Eye (tissue), 1 donor: ENCODE measurements at places on chromosomes 16 and 17.

DNA sequence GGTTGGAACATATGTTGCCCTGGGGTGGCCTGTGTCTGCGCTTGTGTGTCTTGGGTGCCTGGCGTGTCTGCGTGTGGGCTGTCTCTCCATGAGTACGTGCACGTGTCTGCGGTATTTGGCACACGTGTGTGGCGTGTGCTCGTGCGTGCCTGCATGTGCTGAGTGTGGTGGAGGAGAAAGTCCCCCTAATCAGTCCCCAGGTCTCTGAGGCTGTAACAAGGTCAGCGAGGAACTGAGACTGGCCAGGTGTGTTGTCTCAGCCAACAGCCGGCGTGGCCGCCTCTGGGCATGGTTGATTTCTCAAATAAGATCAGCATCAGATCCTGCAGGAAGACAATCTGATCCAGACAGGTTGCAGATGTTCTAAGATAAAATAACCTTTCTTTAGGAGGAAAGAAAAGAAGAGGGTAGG lies 3.5 kb upstream of the CPNE7 start:
- no peak for DNase-seq

- DNase-seq: peak; percentile 78
Observed at GRCh38 chr17:18258356-18259038, at the start of gene FLII. Gene FLII, minus strand, starts transcription at chr17:18258738. Its CDS starts 48 bp downstream, at chr17:18258690.

DNA sequence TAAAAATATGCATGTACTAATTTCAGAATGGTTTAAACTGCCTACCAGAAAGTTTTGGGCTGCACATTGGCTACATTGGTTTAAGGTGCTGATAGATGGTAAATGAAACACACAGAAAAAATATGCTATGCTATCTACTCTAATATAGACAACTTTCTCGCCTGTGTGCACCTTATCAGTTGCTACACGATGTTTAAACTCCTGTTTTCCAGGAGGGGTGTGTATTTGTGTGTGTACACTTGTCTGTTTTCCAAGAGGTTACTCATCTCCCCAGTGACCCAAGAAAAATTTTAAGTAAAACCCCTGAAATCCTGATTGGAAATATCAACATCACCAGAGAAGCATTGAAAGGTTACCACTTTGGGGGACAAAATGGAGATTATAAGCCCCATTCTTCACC lies 21.6 kb upstream of the PSMC5 start:
- no peak for DNase-seq

DNA sequence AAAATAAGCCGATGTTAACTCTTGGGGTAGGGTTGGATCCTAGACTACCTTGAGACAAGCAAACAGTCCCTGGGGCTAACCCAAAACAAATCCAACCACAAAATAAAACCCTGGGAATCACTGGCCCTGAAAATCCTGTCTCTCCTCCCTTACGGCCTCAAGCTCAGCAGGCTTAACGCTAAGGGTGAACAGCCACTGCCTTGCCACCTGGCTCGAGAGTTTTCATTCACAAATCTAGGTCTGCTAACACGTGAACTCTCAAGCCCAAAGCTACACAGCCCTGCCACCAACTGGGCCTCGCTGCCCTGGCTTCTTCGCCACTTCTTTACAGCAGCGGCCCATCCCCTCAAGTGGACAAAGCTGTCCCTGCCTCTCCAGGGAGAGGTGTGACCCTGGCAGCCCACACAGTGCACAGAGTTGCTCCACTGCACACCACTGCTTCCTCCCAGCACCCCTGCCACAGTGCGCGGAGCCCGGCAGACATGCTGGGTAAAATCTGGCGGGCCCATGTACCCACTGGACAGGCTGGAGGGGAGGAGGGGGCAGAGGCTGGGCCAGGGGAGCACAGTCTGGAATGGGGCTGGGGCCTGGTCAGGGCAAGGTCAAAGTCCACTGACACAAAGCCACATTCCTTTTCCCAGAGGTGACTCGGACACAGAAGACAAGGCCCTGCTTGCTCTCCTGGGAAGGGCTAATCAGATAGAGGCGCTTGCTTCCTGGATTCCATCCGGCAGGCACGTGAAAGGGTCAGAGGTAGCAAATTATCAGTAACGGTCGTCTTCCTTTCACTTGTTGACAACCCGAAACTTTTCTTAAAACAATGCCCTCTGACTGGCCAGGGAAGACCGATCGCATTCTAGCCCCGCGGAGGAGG lies 996 bp downstream of the PCYT2 start:
- peak; percentile 36 for DNase-seq

GRCh38 chr17:78412403-78412802 lies 34.0 kb downstream of the PGS1 start:
- no peak for DNase-seq

GRCh38 chr17:57099165-57099564 lies 14.1 kb downstream of the AKAP1 start:
- DNase-seq: no peak

- DNase-seq: peak; percentile 77
Observed at GRCh38 chr16:3954411-3954921, 74.0 kb upstream of the CREBBP start.

DNA sequence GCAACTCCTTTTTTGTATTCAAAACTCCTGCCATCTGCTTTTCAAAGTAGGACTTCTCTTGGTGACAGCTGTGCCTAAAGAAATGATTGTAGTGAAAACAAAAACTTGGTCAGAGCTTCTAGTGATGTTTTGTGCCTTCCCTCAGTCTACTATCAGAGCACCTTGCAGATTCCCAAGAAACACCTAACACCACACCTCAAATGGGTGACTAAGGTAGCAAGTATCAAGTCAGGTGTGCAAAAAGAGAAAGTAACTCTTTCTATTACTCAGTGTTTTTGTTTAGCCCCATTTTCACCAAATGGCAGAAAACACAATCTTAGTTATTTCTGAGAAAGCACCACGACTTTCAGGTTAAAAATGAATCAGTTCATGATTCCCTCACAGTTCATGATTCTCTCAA lies 2.0 kb upstream of the PMFBP1 start:
- no peak for DNase-seq

DNA sequence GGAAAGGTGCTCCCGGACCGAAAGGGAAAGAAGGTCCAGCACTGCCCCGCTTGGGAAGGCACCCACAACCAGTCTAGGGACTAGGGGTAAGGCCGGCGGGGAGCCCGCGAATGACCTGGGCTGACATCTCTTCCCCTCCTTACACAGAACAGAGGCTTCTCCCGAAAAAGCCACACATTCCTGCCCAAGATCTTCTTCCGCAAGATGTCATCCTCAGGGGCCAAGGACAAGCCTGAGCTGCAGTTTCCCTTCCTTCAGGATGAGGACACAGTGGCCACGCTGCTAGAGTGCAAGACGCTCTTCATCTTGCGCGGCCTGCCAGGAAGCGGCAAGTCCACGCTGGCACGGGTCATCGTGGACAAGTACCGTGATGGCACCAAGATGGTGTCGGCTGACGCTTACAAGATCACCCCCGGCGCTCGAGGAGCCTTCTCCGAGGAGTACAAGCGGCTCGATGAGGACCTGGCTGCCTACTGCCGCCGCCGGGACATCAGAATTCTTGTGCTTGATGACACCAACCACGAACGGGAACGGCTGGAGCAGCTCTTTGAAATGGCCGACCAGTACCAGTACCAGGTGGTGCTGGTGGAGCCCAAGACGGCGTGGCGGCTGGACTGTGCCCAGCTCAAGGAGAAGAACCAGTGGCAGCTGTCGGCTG lies 1.5 kb downstream of the CNP start:
- DNase-seq: no peak

DNA sequence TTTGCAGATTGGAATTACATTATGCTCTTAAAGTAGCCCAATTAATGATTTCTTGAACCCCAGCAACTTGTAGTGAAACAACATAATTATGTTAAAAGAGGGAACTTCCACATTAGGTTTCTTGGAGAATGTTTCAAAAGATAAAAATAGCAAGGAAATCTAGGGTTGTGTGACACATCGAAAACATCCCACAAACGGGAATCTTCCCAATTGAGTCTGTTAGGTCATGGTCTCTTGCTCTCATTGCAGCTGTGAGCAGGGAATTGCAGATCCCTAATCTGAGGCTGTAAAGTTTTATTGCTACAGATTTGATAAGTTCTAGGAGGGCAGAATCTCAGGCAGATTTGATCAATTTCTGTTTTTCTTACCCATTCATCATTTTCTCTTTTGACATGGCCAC lies 6.7 kb upstream of the LPO start:
- no peak for DNase-seq

- DNase-seq: peak; percentile 74
Observed at GRCh38 chr17:41777574-41778188, 8.8 kb downstream of the JUP start.

- DNase-seq: no peak
Observed at GRCh38 chr17:27458524-27458908, 2.3 kb downstream of the KSR1 start.

DNA sequence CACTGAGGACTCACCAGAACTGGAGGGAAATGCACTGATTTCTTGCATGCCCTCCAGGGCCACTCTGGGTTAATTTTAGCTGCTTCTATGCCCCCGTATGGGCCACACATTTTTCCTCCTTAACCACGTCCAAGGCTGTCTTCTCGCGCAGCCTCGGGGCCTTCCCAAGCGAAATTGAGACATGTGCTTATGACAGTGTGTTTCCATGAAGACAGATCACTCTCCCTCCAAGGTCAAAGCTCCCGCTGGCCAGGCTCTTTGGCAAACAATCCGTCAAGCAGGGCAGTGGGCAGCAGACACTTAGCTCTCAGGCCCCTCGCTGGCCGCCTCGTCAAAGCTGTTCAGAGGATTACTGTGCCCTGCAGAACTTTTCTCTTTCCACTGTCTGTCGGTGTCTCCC lies 243.0 kb upstream of the N4BP1 start:
- DNase-seq: no peak

DNA sequence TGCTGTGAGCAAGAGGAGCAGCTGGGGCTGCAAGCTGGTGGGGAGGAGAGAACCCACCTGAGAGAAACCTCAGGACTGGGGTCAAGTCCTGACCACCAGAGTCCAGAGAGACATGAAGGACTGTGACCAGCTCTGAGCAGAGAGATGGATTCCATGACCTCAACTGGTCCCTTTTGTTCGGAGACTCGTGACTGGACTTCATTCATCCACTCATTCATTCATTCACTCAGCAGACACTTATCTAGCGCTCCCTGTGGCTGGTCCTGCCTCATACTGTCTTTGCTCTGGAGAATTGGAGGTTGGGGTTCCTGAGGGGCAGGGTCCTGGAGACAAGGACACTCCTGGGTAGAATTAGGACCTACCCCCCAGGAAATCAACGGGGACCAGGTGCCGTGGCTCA lies 4.0 kb downstream of the ERBB2 start:
- DNase-seq: no peak

DNA sequence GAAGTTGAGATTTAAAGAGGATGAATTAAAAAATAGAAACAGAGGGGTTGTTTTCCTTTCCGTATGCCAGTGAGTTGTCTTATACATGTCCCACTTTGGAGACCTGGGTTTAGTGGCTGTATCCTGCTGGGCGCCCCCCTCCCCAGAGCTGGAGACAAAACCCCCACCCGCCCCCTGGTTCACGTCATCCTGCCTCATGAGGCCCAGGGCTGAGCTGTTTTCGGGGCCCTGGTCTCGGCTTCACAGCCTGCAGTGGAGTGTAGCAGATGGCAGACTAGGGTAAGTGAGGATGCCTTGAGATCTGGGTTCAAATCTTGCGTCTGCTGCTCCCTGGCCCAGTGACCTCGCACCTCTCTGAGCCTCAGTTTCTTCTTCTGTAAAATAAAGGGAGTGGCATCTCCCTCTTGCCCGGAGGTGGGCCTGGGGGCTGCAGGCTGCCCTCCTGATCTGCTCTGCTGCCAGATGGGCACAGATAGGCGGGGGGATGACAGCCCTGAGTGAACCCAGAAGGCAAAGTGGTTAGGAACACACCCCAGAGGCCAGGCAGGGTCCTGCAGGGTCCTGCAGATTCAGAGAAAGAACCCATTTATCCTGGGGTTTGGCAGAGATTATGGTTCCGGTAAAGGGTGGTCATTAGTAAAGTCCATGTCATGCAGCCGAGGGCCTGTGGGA lies 45.1 kb downstream of the SOCS3 start:
- no peak for DNase-seq
